ENCODE measurements at places on chromosomes 2 and 18.
A peak's percentile ranks its signal among the peaks of the same experiment; 100 is the strongest.

- DNase-seq, result no peak
These were observed 37.8 kb upstream of the POU3F3 start for GRCh38 chr2:104816143-104816542.

DNA sequence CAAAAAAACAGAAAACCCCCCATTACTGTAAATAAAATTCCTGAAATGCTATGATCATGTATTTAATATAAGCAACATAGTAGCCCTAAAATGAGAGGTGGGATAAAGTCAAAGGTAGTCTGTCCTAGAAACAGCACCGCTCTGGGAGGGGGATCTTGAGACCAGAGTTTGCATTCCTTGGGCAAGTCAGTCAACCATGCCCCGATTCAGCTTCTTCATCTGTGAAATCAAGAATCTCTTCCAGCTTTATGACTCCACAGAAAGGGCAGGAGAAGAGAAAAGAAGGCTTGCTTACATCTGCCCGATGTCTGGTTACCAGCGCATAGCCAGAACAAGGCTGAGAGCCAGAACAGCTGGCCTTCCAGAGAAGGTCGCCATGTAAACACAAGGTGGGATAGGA, 2.1 kb upstream of the FBLN7 start:
- no peak for DNase-seq

DNA sequence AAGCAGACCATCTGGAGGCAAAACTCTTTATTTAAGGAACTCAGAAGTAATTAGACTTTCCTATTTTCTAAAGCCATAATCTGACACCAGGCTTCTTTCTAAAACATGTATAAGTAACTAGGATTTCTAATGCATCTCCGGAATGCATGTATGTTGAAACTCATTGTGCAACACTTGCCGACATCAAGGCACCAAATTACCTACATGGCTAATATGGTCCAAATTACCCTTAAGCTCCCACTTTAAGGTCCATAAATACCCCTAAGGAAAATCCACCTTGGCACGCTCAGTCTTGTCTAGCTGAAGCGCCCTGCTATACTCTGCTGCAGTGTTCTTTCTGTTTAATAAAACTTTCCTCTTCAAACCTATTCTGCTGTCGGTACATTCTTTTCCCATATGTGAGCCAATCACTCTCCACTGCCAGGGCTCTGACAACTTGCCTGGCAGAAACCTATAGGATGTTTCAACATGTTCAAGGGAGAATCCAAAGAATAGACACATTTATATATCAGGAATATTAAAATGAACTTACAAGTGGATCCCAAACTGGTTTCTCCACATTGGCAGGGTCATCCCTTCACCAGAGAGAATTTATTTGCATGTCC, 171.9 kb downstream of the GALNT1 start:
- peak; percentile 11 for DNase-seq

DNA sequence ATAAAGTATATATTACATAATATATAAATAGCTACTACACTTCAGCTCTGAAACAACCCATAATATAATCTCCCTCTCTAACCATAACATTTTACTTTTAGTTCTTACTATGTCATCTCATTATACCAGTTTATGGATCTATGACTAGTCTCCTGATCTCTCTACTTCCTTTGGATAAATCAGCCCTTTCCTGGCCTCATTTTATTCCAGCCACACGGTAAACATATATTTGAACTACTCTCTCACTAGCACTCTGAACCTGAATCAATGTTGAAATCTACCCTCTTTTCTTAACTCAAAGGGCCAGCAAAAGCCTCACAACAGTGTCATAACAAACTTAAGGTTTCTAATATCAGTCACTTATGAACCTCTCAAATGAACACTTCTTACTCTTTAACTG, 62.6 kb downstream of the BAZ2B start:
- no peak for DNase-seq

GRCh38 chr2:118202707-118203303, 114.5 kb downstream of the INSIG2 start:
- peak; percentile 45 for DNase-seq

DNA sequence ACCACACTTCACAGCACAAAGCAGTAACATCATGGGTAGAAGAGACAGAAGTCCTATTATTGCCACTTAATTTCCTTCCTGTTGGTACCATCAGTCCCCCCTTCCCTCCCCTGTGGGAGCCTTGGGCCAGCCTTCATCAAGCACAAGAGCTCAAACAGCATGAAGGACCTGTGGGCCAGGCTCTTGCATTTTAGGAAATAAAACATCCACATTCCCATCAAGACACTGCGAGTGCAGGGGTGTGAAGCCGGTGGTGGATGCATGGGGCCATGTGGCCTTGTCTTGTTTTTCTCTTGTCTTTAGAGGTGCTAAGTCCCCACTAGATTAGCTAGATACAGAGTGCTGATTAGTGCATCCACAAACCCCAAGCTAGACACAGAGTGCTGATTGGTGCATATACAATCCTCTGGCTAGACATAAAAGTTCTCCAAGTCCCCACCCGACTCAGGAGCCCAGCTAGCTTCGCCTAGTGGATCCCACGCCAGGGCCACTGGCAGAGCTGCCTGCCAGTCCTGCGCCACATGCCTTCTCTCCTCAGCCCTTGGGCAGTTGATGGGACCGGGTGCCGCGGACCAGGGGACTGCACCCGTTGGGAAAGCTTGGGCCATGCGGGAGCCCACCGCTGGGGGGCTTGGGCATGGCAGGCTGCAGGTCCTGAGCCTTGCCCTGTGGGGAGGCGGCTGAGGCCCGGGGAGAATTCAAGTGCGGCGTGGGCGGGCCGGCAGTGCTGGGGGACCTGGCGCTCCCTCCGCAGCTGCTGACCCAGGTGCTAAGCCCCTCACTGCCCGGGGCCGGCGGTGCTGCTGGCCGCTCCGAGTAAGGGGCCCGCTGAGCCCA, 14.7 kb upstream of the PXDN start:
- DNase-seq, result no peak

DNA sequence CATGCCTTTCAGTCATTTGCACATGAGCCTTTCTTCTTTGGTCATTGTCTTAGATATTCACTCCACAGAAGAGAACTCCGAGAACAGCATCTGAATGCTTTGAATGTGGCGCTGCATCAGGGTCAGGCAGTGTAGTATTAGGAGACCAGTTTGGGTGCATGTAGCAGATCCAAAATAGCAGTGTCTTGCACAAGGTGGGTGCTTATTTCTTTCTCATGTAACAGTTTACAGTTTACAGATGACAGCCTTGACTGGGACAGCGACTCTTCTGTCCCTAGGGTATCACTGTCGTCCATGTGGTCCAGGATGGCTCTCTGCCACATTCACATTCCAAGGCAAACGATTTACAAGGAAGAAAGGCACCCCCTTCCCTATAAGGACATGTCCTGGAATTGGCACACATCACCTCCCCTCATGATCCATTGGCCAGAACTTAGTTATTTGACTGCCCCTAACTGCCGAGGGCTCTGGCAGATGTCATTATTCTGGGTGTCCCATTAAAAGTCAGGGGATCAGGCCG, 101.0 kb downstream of the STPG4 start:
- DNase-seq, result no peak

DNA sequence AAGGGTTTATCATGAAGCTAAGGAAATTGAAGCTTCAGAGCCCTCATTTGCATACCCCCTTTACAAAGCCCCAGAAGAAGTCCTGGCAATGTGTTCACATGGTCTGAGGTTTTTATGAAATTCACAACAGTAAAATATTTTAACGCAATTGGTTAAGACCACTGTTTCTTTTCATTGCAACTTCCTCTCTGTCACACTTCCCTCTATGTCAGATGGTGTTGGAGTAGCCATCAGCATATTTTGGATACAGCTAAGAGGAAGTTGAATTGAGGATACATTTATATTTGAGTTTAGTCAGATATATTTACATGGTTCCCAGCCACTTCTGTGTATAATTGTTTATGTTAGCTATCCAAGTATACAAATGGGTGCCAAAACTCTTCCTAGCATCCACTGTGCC, 170.0 kb downstream of the TXNL1 start:
- no peak for DNase-seq

DNA sequence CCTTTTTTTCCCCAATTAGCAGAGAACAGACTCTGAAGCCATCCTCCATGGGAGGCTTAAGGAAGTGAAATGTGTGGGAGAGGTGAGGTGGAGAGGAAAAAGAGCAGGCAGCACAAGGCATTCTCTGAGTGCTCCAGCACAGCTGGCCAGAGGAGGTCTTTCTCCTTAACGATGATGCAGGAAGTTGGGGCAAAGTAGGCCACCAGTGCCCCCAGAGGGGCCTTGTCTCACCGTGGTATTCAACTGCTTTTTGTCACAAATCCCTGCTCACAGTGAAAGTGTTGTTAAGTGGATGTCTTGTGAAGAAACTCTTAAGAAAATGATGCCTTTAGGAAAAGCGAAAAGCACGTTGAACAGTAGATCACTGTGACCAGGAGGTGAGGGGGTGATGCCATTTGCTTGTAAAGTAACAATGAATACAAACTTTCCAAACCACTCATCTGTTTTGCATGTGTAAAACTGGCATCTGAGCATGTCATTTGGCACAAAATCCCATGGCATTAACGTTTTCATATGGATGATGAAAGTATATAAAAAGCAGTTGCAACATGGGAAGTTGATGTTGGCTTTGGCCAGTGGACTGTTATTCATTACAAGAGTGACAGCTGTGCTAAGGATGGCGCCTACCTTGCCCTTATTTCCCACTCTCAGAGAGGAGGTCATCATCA, 49.2 kb upstream of the CDC42EP3 start:
- peak; percentile 72 for DNase-seq

DNA sequence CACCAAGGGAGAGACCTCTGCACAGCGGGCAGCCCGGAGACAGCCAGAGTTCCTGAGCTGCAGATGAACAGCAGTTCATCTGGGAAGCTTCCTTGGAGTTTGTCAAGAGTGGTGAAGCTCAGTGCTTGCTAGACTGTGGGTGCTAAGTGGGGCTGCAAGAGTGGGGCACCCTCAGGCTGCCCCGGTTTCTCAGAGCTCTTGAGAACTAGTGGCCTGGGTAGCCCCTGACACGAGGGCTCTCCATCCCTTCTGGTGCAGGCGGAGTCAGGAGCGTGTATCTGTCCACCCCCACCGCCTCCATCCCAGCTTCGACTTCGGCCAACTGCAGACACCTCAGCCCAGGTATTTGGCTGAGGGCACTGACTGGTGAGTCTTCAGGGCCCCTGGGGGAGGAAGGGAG, 222.0 kb downstream of the LOXHD1 start:
- no peak for DNase-seq

GRCh38 chr2:1047485-1047884, 96.8 kb downstream of the SNTG2 start:
- no peak for DNase-seq

DNA sequence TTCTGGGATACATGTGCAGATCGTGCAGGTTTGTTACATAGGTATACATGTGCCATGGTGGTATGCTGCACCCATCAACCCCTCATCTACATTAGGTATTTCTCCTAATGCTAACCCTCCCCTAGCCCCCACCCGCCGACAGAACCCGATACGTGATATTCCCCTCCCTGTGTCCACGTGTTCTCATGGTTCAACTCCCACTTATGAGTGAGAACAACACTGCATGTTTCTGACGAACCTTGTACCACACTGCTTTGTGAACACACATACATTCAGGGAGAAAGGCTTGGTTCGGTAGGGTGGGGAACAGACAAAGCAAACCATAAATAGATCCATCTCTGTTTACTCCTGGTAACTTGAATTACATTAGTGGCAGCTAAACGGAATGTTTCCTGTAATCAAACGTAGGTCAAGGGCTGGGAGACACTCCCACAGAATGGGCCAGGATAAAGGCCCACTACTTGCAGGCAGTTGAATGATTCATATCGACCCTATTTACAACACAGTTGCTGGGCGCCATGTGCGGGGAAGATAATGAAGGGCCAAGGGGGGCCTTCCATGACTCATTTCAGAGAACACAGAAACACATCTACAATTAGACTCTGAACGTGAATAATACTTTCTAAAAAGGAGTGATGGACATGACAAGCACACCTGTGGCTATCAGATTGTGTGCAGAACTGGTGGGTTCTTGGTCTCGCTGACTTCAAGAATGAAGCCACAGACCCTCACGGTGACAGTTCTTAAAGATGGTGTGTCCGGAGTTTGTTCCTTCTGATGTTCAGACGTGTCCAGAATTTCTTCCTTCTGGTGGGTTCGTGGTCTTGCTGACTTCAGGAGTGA, 56.8 kb upstream of the KIDINS220 start:
- DNase-seq, result no peak

DNA sequence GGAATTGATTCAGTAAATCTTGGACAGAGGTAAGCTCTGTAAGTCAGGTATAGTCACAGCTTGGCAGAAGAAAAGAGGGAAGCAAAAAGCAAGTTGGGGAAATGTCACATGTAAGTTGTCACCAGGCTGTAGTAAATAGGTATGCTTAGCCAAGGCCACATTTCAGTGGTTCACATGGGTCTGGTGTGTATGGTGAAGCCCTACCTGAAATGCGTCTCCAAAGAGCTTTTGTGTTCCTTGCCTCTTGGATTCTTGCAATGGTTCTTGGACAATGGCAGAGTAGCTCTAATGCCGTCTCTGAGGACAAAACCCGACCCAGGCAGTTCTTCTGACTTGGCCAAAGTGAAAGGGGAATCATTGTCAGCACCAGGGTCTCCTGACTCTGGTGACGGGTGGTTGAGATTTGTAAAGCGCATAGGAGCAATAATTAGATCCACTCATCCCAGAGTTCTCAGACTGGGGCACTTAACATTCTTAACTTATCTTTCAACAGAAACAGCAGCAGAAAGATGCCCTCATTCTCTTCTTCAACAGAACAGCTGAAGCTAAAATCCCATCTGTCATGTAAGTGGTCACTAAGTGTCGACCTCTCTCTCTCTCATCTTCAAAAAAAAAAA, 34.4 kb upstream of the RPL37A start:
- no peak for DNase-seq

DNA sequence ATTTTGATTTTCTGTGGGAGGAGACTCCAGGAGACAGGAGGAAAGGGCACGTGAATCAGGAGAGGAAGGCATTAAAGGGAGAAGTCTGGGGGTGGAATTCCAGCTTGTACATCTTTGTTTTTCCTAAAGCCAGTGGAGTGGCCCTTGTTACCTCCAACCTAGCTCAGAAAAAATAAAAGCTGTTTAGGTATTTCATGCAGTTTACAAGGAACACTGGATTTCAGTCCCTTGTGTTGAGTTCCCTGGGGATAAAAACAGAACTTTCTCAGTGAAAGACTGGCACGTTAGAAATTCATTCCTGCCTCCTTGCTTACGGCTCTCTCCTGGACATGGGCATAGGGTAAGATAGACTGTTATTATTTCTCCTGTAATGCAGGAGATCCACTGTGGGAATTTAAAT, 170.2 kb downstream of the ZEB2 start:
- DNase-seq, result no peak

- DNase-seq, result no peak
These were observed 8.5 kb downstream of the UXS1 start for GRCh38 chr2:106185475-106186184.

Data from fibroblast of skin of right quadriceps (primary cell).